ENCODE measurements at places on chromosomes 6 and 20. TPM values are rescaled to one million over a fixed set of nuclear protein-coding genes. Genes with fewer than 3 reads are reported as not detected.

Gene TFB1M
- 8.3 TPM for total RNA-seq

Gene LY6G6D
- not detected for total RNA-seq

Gene LINC00237
- not detected for total RNA-seq

Gene MEI4
- not detected for total RNA-seq

Gene SLC2A10
- total RNA-seq: 43.7 TPM

Gene CCN6
- 0.16 TPM for total RNA-seq

Gene HCRTR2
- not detected for total RNA-seq
